Astrocyte of the spinal cord (primary cell): ENCODE measurements at places on chromosomes 12 and 14.

DNA sequence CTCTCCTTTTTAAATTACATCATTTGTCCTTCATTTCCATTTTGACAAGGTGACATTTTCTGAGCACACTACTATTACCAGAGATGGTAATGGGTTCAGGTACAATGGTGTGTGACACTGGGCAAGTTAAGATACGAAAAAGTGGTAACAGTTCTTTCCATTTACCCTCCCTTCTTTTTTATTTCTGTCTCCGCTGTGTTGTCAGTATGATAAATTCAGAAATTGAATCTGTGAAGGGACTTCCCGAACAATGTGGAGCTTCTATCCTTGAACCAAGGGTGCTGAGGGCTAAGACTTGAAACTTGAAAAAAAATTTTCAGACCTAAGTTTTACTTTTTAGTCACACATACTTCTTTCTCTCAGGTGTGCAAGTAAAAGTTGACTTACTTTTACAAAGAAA lies 103.7 kb downstream of the ERC1 start:
- no peak for DNase-seq

DNA sequence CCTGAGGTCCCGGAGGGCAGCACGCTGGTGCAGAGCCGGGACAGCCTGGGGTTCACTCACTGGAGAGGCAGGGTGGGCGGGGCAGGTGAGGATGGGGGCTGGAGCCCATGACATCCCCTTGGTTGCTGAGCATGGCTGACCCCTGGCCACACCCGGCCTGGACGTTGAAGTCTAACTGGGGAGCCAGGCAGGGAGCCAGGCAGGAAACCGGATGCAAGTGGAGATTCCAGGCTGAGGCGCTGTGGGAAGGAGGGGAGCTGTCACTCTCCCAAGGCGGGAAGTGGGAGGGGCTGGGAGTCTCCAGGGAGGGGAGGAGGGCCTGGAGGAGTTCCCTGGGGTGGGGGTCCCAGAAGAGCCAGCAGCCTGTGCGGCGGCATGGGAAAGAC lies 7.7 kb upstream of the INF2 start:
- DNase-seq = peak; percentile 79

GRCh38 chr14:62103464-62103863 lies 341.2 kb downstream of the SNAPC1 start:
- DNase-seq = no peak

DNA sequence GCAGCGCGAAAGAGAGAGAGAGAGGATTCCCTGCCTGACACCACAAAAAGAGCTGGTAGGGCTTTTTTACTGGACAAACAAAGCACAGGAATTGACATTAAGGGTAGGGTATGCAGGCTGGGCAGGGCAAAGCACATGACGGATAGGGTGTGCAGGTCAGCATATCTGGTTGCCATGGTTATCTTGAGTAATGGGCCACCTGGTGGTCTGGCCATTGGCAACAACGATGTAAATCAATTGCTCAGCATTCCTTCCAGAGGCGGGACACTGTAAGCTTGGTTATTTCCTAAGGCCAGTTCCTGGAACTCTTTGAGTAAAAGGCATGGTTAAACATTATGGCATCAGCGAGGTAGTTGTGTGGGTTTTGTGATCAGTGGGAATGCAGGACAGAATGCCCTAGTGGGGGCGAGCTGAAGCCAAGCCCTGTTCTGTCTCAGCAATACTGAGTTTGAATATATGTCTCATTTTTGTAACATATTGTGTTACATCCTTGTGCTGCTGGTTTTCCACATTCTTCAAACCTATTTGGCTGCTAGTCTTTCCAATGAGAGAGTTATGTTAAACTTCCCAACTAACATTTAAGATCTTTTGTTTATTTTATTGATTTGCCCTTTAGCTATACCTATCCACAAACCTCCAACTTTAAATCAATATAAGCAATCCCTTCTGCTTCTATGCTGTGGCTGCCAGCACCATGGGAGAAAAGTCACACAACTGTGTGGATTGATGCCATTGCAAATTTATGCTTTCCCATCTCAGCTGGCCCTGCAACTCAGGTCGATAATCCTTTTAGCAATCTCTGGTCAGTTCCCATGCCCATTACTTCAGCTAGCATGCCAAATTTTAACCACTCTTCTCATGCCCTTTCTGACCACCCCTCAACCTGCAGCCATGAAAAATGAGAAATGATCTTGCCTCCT lies 396.7 kb upstream of the PDE3A start:
- peak; percentile 91 for DNase-seq

DNA sequence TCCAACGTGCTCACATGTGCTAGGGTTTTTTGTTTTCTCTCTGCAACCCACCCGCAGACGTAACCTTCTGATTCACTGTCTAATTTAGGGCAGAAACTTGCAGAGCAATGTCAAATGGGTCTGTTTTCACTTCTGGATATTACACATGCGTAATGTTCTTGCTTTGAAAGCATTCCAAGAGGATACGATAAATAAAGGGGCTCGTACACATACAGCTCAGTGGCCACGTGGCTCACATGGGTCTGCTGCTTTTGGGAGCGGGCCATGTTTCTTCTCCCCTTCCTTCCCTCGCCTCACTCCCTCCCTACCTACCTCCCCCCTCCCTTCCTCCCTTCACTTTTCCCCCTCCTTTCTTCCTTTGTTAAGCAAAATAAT lies 23.4 kb downstream of the CACNA1C start:
- peak; percentile 62 for DNase-seq

DNA sequence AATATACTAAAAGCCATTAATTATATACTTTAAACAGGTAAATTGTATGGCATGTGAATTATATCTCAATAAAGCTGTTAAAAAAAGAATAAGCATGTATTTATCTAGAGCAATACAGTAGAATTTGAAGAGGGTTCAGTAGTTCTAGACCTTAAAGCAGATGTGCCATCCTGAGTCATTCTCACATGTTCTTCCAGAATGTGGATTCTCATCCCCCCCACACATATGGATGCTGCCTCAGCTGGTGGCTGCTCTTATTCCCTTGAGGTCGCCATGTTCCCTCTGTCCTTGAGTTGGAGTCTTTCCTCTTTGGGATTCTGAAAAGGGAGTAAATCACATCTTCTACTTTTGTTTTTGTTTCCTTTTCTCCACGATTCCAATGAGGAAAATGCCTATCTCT lies 321.3 kb downstream of the AEBP2 start:
- DNase-seq = no peak

DNA sequence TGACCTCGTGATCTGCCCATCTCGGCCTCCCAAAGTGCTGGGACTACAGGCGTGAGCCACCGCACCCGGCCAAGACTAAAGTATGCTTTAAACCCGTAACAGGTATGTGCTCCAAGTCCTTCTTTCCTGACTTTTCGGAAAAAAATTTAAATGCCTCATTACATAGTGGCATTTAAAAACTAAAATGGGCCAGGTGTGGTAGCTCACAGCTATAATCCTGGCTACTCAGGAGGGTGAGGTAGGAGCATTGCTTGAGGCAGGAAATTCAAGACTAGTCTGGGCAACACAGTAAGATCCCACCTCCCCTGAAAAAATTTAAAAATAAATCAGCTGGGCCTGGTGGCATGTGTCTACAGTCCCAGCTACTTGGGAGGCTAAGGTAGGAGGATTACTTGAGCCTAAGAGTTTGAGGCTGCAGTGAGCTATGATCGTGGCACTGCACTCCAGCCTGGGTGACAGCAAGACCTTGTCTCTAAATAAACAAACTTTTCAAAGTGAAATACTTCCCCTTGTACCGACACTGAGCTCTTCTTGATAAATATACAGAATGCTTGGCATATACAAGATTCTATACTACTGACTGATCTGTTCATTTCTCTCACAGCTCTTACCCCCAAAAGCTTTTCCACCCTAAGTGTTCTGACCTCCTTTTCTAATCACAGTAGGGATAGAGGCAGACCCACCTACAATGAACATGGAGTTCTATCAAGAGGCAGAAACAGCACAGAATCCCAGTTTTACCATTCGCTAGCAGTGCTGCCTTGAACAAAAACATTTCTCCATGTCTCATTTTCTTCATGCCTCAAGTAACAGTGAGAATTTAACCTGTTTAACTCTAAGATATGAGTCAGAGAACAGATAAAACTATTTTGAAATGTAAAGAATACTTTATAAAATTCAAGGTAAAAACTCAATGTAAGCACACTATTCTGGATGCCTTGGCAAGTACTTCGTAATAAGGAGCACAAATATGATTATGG lies 7.9 kb downstream of the PPP4R3A start:
- DNase-seq = no peak

DNA sequence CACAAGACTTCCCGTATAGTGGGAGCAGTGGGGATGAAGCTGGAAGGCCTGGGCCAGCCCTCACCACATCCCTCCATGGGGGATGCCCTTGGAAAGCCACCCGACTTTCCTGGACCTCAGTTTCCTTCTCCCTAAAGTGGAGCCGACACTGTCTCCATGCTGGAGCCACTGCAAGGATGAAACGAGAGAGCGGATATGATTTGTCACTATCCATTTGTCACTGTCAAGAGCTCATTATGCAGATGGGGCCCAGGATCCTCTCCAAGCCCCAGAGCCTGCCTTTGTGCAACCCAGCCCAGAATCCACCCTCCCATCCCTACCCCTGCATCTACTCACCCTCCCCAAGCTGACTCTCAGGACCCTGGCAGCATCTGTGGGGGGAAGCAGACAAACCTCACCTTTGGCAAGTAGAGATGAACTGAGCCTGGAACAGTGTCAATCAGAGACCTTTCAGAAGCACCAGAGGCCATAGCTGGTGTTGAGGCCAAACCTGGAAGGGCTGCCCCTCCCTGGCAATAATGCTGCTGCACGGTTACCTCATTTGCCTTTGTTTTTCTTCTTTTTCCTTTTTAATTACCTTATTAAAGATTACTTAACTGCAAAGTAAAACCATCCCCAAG lies 287.7 kb upstream of the RTL1 start:
- DNase-seq = no peak

DNA sequence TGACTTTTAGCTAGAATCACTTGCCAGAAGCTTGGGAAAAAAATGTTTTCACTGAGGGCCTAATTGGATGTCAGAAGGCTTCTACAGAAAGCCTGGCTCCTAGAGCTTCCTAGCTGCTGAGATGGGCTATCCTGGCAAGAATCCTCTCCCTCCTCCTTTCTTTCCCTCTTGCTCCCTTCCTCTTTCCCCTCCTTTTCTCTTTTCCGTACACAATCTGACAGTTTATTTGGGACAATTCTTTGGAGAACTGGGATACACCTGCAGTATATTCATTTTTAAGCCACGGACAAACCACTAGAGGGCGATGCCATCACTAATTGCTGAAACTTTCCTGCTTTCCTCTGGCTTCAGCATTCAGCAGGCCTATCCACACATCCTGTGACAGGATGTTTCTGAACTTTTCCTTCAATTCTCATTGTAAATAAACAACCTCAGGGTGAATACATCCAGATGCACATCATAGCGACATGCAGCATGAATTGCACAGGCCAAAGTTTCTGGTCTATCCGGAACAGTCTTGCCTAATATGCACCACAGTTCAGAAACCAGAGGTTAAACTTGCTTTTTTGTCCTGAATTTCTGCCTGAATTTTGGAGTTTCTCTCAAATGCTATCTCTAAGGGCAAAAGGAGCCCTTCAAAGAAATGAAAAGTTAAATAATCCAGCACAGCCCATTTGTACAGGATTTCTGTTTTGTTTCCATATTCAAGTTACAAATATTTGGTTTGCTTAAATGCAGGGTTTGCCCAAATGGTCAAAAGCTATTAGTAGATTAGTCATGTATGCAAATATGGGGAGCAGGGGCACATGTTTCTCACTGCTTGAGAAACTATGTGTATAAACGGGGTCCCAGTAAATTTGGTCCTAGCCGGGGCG lies 142.8 kb downstream of the PAWR start:
- peak; percentile 76 for DNase-seq

DNA sequence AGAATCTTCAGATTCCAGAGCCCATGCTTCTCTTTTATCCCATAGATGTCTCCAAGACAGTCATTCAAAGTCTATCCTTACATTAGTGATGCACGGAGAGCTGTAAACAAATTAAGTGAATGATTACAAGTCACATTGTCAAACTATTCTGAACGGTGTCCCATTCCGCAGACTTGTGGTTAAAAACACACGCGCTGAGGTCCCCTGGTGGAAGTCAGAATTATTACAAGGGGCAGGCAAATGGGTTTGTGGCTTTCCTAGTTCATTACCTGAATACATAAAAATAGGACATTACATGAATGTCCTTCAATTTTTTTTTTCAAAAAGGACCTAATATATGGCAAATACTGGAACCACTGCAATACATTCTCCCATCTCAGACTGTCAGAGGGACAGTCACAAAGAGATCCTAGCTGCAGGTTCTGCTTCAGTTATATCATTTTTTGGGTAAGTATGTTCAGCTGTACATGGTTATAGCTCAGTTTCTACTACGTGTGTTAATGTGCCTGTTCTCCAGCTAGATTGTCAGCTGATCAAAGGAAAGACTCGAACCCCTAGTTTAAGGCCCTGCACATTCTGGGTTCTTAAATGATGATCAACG lies 53.1 kb upstream of the STON2 start:
- peak; percentile 67 for DNase-seq

- DNase-seq = no peak
These were observed 211.4 kb downstream of the GRIN2B start for GRCh38 chr12:13769966-13770365.

GRCh38 chr12:108048686-108049085 lies 80.4 kb upstream of the WSCD2 start:
- no peak for DNase-seq
